ENCODE measurements at places on chromosomes 3 and 15. TPM values are rescaled to one million over a fixed set of nuclear protein-coding genes. Genes with fewer than 3 reads are reported as not detected.

The C2CD4A gene
- total RNA-seq = not detected

The SEMA3G gene
- total RNA-seq = 0.40 TPM

The GOLGA8K gene
- 0.40 TPM for total RNA-seq

The ST3GAL6 gene
- total RNA-seq = 254 TPM

GRCh38 chr15:64892847-64893403 lies 18.8 kb upstream of the ANKDD1A start:
- no peak for DNase-seq

DNA sequence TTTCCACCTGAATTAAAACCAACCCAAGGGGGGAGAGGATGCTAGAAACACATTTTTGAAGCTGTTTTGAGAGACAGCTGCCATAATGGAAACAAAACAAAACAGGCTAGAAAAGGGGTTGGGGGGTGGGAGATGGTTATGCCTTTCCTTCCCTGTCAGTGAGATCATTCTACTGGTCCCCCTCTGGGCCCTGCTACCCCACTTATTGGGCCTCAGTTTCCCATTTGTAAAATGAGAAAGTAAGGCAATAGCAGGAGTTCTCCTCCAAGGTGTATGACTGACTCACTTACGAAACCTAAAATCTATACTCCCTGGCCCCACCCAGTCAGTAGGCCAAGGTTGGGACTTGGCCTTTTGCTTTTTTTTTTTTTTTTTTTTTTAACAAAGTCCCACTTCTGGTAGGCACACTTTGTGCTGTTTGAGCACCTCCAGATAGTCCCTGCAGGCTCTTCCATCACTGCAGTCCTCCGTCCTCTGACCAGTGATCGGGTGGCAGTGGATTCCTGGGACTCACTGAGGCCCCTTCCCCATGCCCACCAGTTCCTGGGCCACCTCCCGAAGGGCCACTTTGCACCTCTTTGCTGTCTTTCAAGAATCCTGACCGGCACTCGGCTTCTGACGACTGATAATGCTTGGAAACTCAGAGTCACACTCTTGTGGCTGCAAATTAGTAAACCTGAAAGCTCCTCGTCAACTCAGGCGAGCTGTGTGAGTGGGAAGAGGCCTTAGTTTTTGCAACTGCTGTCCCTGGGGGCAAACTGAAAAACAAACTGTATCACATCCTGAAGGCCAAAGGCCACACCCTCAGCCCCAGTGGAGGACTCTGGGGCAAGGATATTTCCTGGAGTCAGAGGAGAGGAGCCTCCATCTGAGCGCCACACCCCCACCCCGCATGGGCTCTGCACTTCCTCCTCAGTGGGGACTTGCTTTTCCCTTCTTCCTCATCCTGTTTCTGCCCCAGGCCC lies 6.7 kb upstream of the PSTPIP1 start:
- DNase-seq = no peak

- DNase-seq = peak; percentile 20
These were observed 33.8 kb downstream of the DRD3 start for GRCh38 chr3:114144909-114145688.
